ENCODE measurements at places on chromosomes 4 and X.
A peak's percentile ranks its signal among the peaks of the same experiment; 100 is the strongest.

DNA sequence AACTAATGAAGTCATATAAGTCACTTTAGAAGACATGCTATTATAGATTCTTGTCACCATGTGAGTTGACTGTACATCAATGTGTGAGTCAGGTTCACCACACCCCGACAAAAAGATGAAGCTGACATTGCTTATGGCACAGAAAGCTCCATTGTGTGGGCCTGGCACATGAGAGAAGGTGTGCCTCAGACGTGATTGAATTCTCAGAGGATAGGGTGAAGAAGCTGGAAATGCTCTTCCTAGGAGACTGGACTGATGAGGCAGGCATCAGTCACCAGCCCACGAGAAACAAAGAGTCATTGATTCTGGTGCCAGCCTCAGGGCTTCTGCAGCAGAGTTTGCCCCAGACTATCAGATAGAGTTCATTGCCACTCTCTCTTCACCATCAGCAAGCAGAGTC lies 35.9 kb upstream of the LRAT start:
- no peak for DNase-seq

DNA sequence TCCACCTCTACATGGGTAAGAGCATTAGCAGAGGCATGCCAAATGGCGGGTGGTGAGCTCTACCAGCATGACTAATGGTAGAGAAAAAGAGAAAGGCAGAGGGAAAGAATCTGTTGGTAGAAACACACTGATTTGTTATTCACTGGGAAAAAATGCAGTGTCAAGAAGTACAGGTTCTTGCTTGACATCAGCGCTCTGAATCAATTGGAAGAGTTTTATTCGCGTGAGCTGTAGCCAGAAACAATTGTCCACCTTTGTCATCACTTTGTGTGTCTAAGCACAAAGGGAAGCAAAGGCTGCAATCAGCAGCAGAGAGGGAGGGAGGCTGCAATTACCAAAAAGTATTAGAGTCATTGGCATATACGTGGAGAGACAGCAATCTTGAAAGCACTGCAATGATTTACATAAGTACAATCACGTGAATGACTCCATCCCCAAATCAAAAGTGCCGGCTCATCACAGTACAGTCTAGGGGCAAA lies 67.7 kb upstream of the HS3ST1 start:
- no peak for DNase-seq

DNA sequence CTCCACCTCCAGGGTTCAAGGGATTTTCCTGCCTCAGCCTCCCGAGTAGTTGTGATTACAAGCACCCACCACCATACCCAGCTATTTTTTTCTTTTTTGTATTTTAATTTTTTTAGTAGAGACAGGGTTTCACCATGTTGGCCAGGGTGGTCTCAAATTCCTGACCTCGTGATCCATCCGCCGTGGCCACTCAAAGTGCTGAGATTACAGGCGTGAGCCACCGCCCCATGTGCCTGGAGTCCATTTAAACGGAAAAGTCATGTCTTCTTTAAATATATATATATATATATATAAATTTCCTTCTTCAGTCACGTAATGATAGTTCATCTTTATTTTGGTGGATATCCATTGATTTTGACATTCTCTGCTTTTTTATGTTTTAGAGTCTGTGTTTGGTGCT lies 264.0 kb upstream of the PITX2 start:
- no peak for DNase-seq

DNA sequence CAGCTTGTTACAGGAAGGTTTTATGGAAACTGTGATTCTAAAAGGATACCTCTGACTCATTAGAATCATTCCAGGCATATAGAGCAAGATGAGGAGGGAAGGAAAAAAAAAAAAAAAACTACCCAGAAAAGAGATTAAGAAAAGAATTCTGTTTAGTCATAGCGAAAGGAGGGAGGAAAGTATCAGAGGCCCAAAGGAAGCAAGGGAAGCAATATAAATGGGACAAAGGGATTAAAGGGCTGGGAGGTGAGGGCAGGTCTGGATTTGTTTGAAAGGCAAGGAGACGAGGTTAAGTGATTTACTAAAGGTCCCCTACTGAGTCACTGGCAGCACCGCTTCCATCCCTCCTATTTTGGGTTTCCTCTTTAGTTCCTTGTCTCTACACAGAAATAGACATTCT lies 88.6 kb upstream of the IL1RAPL1 start:
- no peak for DNase-seq

GRCh38 chr4:162341533-162341932 lies 177.7 kb upstream of the FSTL5 start:
- DNase-seq = no peak

DNA sequence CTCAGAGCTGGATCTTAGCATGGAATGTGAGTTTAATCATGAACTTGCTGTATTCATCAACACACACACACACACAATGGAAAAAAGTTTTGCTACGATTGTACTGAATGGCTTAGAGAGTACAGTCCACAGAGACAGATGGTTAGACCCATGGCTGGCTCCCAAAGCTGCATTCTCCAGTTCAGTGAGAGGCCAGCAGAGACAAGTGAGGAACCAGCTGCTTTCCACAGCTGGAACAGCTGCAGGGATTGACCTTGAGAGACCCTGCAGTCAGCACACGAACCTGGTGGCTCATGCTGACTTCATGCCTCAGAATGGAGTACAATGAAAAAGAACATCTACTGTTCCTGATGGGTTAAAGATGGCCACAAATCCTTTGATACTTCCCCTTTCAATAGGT lies 94.5 kb downstream of the DHX15 start:
- no peak for DNase-seq

DNA sequence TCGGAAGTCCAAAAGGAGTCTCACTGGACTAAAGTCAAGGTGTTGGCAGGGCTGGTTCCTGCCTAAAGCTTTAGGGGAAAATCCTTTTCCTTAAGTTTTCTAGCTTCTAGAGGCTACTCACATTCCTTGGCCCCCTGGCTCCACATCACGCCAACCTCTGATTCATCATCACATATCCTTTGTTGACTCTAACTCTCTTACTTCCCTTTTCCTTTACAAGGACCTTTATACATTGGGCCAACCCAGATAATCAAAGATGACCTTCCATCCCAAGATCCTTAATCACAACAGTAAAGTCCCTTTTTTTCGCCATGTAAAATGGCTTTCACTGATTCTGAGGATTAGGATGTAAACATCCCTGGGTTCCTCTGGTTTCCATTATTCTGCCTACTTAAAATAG lies 146.4 kb upstream of the DCAF8L1 start:
- no peak for DNase-seq

- no peak for DNase-seq
Observed at GRCh38 chrX:13263560-13264251, 56.1 kb downstream of the ATXN3L start.

- DNase-seq = peak; percentile 51
Observed at GRCh38 chrX:19747652-19748610, 139.5 kb downstream of the SH3KBP1 start.

GRCh38 chr4:151143811-151144210 lies 44.4 kb downstream of the RPS3A start:
- DNase-seq = no peak

DNA sequence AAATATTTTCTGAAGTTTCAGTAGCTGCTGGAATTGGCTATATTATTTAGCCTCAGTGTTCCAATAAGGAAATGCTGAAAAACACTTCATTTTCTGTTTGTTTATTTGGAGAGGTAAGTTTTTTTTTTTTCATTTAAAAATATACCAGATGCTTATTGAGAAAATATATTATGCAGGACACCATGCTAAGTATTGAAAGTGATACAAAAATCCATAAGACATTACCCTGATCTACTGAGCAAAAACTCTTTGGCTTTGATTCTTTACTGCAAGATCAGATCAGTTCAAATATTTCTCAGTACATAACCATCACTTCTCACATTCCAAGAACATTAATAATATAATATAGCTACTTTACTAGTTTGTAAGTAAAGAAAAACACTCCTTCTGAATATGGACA lies 123.4 kb upstream of the PACRGL start:
- no peak for DNase-seq

DNA sequence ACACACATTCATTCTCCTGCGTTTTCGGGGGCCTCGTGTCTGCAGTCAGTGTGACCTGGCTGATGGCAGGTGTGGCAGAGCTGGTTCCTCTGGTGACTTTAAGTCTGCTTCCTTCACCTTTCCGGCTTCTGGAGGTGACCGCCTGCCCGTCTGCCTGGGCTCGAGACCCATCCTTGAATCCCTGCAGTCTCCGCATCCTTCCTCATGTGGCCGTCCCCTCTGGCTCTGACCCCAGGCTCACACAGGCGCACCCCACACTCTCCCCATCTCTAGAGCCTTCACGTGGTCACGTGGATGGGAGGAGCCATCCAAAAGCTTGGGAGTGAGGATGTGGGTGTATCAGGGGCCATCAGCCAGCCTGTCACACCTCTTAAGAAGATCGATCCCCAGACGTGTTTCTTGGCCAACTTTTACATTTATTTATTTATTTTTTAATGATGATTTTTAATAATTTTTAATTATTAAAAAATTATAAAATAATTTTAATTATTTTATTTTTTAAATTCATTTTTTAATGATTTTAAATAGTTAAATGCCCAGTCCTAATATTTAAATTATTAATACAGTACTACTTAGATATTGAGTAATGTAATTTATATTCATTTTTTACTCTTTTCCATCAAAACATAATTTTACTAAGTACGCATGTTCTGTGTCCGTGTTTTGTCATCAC lies 20.9 kb downstream of the RGS12 start:
- no peak for DNase-seq

DNA sequence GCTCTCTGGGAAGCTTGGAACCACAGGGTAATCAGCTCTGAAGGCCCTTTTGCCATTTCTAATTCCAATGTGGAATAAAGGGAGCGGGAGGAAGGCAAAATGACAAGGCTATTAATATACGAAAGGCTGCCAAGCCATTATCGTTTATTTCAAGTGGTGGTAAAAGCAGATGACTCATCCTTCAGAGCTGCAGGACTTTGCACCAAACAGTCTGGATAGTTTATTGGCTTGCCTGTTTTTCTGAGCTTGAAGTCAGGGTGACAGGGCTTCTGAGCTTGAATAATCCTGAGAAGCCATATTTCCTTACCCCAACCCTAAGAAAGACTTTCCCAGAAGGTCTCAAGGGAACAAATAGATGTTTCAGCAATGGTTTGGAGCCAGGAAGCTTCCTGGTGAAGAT lies 7.7 kb upstream of the GABRE start:
- DNase-seq = no peak

DNA sequence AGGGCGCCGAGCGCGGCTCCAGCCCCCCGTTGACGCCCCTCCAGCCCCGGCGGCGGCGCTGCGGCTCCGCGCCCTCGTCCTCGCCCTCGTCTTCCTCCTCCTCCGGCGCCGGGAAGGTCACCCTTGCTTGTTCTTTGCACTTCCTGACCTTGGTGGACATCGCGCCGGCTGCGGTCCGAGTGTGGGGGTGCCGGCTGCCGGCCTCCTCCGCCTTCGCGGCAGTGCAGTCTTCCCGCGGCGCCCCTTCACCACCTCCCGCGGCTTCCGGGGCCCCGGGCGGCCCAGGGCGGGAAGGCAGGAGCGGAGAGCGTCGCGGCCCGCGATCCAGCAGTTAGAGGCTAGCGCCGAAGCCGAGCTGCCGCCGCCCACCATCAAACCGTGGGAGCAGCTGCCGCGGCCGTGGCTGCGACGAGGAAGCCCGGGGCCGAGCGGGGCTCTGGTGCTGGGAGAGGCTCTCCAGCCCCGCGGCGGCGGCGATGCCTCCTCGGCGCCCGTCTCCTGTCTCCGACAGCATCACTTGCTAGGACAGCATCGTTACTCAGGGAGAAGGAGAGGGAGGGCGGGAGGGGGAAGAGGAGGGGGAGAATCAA lies at the start of gene TRPC3:
Gene TRPC3, minus strand, starts transcription at position 540 of the 590 bp plus-strand sequence. Its CDS starts 380 bp downstream, at position 160.
- DNase-seq = peak; percentile 17

DNA sequence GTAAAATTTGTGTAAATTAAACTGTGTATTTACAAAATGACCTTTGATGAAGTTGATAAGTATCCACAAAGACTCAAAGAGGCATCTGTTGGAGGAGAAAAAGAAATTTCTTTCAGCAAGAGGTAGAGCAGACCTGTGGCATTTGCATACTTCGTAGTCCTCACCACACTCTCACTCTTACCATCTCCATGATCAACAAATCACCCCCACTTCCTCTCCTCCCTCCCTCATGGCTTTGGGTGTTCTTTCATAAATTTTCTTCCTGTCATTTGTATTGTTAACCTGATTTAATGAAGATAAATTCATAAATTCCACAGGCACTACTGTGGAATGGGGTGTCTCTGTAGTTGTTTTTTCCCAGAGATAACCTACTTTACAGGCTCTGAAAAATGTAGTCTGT lies 366.5 kb downstream of the ZNF674 start:
- no peak for DNase-seq

- DNase-seq = no peak
Observed at GRCh38 chr4:97998203-97998602, 145.1 kb downstream of the STPG2 start.

DNA sequence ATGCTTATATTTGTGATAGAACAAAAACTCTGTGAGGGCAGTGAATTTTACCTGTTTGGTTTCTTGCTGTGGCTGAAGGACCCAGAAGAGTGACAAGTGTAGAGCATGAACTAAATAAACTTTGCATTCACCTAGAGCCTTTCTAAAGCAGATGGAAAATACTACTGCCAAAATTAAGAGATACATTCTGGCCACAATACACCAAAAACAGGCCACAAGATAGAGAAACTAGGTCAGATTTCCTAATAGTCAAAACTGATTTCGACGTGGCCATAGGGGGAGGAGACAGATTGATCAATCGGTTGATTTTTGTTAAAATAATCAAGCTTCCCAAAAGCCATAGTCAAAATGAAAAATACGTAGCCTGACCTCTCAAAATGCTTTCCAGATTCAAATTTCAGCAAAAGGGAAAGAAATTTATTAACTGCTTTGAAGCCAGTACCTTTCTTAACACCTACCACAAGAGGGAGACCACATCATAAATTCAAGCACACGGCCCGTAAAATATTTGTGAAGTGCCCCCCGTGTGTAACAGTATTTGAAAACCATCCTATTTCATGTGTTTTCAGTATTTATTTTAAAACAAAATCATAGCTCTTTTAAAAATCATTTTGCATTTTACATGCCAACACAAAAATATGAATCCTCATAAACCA lies 132.4 kb downstream of the CORIN start:
- DNase-seq = no peak

DNA sequence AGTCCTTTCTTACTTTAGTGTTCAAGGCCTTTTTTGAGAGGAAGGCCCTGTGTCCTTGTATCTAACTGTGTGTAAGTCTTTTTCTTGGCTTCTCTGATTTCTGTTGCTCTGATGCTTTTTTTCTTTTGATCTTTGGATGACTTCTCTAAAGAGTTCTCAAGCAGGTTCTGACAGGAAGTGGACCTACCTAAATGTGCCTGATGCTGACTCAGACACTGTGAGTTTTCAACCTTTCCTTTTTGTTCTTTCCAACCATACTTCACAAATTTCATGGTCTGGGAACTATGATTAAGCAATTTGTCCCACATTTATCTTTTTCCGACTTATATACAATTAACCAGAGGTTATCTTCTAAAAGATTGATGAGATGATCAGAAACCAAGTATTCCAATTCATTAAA lies 96.5 kb downstream of the SYTL5 start:
- no peak for DNase-seq

DNA sequence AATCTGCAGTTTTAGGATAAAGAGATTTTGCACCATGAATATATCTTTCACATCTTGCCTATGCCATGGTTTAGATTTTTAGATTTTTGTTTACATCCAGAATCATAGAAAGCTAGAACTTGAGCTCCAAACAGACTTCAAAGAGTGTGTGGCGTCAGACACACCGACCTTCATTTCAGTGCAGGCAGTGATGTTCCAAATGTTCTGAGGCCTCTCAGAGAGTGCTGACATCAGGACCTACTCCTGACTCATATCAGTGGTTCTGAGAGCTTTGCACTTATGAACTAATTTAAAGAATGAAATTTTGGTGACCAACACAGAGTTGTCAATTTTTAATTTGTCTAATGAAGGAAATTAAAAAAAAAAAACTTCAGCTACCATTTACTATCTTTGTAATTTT lies 18.3 kb downstream of the CXCR3 start:
- DNase-seq = no peak

- no peak for DNase-seq
Observed at GRCh38 chr4:7169134-7169533, 23.2 kb upstream of the SORCS2 start.
